CD8-positive, alpha-beta memory T cell (primary cell): ENCODE measurements at places on chromosomes 16 and 17. TPM values are rescaled to one million over a fixed set of nuclear protein-coding genes. Genes with fewer than 3 reads are reported as not detected.

The ZPBP2 gene
- 0.74 TPM for total RNA-seq

The KRTAP16-1 gene
- not detected for total RNA-seq

The KRT36 gene
- not detected for total RNA-seq

The CCDC40 gene
- total RNA-seq = 3.6 TPM

The CACNG1 gene
- total RNA-seq = not detected

The KRT39 gene
- total RNA-seq = not detected

The TP53TG3 gene
- not detected for total RNA-seq

The TK2 gene
- total RNA-seq = 5.6 TPM

The RAB26 gene
- total RNA-seq = 0.20 TPM

The AOC3 gene
- total RNA-seq = 1.3 TPM

DNA sequence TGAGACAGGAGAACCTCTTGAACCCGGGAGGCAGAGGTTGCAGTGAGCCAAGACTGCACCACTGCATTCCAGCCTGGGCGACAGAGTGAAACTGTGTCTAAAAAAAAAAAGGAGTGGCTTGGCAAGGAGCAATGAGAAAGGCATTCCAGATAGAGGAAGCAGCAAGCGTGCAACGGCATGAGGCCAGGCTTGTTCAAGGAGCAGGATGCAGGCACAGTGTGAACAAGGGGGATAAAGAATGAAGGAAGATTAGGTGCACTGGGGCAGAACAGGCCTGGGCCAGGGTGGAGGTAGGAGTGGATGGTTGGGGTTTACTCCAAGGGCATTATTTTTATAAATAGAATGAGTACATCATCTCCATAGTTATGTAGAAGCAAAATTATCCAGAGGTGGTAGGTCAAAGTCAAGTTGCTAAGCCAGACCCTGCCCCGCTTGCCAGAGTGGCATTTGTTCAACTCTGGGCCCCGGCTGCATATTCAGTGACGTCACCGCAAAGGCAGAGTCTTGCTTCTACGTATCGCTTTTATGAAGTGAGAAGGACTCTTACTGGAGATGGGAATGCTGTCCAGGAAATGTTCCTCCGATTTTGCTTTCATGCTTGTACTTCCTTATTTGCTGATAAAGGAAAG, 100.2 kb downstream of the KATNIP start:
- no peak for DNase-seq

GRCh38 chr17:16989953-16990860, 18.3 kb upstream of the TNFRSF13B start:
- no peak for DNase-seq

DNA sequence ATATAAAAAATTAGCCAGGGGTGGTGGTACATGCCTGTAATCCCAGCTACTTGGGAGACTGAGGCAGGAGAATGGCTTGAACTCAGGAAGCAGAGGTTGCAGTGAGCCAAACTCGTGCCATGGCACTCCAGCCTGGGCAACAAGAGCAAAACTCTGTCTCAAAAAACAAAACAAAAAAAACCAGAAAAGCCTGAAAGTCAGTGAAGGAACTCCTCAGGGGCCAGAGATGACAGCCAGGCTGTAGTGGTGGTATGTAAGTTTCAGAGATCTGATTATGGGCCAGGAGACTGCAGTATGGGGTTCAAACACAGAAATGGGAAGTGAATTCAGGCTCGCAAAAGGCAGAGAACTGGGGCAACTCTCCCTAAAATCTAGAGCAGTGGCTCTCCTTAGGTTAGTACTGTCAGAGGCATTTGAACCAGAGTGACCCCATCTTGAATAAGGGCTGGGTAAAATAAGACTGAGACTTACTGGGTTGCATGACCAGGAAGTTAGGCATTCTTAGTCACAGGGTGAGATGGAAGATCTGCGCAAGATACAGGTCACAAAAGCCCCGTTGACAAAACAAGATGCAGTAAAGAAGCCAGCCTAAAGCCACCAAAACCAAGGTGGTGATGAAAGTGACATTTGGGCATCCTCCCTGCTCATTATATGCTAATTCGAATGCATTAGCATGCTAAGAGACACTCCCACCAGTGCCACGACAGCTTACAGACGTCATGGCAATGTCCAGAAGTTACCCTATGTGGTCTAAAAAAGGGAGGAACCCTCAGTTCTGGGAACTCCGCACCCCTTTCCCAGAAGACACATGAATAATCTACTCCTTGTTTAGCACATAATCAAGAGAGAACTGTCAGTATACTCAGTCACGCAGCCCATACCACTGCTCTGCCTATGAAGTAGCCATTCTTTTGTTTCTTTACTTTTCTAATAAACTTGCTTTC, 120.2 kb upstream of the XYLT1 start:
- peak; percentile 69 for DNase-seq

- no peak for DNase-seq
Observed at GRCh38 chr17:1627182-1627981, 1.3 kb downstream of the SLC43A2 start.

- DNase-seq = no peak
Observed at GRCh38 chr17:74008196-74008595, 195.3 kb upstream of the RPL38 start.

DNA sequence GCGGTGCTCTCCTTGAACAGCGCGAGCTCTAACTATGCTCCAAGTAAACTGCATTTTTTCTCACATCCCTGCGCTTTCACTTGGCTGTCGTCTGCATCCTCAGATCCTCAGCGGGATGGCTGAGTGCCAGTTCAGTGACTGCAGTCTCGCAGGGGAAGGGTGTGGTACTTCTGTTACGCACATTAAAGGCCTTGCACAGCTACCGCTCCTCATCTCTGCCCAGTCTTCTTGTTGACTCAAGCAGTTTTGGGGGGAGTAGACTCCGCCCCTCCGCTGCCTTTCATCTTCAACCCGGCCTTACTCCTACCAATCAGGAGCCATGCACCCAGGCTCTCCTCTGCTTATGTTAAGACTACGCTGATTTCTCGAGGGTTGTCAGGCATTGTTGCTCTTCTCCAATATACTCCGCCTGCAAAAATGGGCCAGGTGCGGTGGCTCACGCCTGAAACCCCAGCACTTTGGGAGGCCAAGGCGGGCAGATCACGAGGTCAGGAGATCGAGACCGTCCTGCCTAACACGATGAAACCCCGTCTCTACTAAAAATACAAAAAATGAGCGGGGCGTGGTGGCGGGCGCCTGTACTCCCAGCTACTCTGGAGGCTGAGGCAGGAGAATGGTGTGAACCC, 10.0 kb downstream of the ATP5PD start:
- peak; percentile 95 for DNase-seq

GRCh38 chr16:337975-338575, 14.4 kb downstream of the AXIN1 start:
- DNase-seq = no peak

GRCh38 chr17:27155866-27156265, 138.0 kb upstream of the WSB1 start:
- DNase-seq = no peak

DNA sequence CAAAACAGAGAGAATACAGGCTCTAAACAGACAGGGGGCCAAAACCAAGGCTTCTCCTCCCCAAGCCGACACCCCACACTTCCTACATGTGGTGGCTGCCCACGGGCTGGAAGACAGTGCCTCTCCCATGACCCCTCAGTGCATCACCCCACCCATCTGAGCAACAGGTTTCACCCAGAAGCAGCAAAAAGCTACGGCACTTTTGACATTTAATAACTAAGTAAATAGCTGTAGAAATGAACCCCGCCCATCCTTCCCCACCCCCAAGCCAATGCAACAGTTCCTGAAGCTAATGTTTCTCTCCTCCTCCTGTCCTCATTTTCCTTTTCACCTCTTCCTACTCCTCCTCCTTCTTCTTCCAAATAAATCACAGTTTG, 9.9 kb upstream of the SOX9 start:
- DNase-seq = no peak

DNA sequence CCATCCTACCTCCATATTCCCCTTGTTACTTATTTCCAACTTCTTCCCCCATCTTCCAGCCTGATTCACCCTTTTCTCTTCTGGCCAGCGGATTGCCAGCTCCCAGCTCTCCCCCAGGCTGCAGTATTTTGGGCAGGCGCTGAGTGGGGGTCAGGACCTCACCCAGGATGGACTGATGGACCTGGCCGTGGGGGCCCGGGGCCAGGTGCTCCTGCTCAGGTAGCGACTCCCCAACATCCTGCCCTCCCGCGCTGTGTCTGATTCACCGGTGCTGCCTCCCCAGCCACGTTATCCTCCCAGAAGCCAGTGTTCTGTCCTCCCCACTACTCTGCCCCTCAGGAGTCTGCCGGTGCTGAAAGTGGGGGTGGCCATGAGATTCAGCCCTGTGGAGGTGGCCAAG, 15.4 kb downstream of the COX6A2 start:
- DNase-seq = no peak

DNA sequence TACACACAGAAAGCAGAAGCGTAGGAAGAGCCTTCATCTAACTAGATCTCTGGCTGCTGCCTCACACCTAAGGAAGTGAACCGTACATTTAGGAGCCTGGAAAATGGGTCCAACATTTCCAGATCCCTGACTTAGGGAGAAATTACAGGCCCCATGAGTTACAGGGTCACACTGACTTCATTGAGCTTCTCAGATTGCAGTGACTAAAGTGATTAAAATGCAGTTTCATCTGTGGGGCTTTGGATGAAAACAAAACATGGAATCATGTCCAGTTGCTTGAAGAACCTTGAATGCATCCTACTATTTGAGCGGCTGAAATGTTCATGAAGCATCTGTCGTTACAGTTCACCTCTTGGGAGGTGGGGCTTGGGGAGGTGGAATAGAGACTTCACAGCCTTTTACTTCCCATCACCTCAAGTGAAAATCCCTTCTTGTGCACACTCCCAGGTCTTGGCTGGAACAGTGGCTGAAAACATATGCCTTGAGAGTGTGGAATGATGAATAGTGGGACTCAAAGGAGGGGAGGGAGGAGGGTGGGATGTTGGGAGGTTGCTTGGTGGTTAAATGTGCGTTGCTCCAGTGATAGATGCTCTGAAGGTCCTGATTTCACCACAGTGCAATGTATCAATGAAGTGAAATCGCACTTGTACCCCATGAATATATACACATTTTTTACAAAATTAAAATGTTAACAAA, 19.7 kb downstream of the TEKT3 start:
- no peak for DNase-seq

DNA sequence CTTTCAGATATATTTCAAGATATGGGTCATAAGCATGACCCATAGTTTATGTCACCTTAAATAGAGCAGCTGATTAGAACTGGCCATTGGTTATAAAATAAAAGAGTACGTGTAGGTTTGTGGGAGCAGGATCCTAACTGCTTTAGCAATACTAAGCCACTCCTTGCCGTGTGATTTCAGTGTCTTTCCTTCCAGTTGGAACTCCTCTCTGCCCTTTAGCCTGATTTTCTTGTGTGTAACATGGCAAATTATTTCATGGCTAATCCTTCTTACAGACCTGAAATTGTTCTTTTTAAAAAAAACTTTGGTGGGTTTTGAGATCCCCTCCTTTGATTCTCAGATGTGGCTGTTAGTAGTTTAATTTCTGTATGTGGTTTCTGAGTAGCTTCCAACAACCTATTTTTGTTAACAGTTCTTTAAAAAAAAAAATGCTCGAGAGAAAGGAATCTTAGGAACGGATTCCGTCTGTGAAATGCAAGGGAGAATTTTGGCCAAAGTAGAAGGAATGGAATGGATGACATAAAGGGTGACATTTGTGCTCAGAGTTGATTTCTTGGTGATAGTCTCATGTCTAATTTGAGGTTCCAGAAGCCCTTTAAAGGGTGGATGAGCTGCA, 39.9 kb downstream of the DHRS7B start:
- no peak for DNase-seq

DNA sequence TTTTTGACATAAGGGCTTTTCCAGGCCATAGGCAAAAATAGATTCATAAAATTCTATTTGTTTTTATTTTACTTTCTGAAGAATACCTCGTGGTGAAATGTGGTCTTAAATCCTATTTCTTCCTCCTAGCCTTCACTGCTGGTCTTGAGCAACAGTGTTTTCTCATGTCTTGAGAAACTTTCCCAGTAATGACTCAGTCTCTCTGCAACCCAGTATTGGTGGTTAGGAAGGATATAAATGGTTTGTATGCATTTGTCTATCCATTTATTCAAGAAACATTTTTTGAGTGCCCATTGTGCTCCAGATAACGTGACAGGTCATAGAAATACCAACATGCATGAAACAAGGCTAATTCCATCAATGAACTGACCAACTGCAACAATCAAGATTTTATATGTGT, 213.9 kb downstream of the TMEM114 start:
- no peak for DNase-seq

DNA sequence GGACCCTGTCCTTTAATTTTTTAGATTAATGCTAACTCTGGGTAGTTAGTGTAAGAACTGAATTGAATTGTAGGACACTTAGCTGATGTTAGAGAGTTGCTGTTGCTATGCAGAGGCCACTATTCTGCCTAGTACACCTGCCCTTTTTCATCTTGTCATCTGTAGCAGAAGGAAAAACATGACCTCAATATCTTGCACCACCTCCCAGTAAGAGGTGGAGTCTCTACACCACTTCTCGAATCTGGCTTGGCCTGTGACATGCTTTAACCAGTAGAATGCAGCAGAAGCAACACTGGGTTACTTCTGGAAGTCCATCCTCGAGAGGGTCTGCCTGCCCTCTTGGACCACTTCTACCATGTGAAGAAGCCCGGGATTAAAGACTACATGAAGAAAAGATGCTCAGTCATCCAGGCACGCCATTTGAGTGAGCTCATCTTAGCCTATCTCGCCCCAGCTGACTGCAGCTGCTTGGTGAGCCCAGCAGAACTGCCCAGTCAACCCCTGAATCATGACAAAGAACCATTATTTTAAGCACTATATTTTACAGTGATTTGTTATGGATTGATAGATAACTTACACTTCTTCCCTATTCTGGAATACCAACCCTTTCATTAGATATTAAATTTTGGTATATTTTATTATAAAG, 153.5 kb downstream of the MYO1D start:
- no peak for DNase-seq

DNA sequence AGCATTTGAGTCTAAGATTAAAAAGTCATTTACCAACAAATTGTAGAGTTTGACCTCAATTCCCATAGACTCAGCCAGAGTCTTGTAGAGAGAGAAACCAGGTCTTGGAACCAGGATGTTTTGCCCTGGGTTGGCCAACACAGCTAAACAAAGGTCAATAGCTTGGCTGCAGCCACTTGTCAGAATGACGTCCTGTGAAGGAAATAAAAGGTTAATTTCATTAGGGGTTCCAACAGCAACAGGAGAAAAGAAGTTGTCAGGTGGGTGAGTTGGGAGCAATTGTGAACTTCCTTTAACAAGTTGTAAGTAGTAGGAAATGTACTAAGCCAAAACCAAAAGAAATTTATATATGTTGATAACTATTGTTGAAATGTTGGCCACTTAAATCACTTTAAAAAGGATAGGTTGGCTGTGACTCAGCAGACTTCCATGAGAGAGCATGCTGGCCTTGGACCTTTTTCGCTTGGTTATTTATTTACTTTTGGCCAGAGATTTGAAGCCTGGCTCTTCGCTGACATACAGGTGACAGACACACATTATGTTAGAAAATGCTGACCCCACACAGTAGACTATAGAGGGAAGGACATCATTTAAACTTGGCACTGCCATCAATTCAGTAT, 4.3 kb downstream of the TAT start:
- no peak for DNase-seq

GRCh38 chr17:5665164-5665563, 80.9 kb upstream of the NLRP1 start:
- DNase-seq = no peak

- DNase-seq = no peak
Observed at GRCh38 chr16:57627184-57627871, 1.1 kb upstream of the ADGRG1 start.
